ENCODE measurements at places on chromosomes 3 and 15.

DNA sequence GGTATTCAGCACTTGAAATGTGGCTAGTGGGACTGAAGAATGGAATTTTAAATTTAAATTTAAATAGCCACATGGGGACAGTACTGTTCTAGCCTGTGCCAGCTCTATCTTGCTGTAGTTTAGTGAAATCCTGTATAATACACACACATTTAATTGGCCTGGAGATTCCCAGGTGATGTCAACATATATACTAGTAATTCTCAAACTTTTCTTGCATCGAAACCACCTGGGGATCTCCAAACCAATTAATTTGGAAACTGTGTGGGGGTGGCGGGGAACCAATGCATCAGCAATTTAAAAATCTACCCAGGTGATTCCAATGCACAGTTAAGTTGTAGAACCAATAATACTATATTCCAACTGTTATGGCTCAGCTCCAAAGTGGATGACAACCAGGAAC, 228.9 kb upstream of the MRPL3 start:
- no peak for DNase-seq

DNA sequence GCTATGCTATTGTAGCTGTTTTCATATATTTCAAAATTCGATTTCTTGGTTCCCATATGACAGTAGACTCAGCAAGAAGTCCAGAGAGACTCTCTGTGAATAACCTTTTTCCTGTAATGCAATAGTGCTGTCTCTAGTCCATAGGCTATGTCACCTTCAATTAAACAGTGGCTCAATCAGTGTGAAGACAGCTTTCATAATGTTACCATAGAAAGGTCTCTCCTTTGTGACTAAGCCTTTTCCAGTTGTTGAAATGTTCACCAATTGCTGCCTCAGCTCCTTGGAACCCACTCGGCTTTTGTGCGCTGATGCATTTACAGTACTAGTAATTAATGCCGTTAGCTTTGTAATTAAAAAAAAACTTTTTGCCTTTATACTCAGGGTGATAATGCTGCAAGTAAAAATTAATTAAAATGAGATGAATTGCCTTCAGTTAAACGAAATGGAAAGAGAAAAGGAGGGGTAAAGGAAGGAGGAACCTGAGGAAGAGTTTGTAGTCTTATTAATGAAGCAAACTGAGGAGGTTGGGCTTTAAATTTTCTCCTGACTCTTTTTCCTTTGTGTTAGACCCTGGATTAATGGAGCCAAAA, 214.8 kb downstream of the LSAMP start:
- no peak for DNase-seq

GRCh38 chr3:137987723-137988122, 22.2 kb upstream of the CLDN18 start:
- DNase-seq: no peak

GRCh38 chr15:95929232-95929846, 401.2 kb upstream of the NR2F2 start:
- peak; percentile 15 for DNase-seq

- DNase-seq: no peak
These were observed 47.8 kb downstream of the IQGAP1 start for GRCh38 chr15:90435652-90436337.

DNA sequence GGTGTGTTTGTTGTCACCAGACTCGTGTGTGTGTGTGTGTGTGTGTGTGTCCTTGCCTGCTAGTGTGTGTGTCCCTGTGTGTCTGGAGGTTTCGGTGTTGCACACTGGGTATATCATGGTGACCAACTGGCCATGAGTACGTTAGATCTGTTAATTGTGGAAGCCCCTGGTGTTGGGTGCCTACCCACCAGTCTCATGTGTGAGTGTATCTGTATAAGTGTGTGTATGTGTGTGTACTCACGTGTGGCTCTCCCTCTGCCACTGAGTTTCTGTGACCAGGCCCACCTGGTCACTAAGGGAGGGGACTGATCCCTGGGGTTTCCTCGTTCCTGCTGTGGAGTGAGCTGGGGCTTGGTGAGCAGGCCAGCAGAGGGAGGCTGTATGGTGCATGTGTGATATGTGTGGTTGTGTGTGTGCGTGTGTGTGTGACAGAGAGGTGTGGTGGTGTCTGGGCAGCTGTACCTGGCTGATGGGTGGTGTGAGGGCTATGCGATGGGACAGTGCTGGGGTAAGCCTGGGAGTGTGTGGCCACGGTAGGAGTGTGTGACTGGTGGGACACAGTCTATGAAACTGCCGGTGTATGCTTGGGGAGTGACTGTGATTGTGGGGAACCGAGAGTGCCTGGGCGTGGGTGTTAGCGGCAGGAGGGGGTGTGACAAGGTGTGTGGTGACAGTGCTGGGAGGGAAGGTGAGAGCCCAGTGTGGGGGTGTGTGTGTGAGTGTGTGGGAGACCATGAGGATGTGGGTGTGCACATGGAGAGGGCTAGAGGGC, 1.8 kb downstream of the PRKCD start:
- no peak for DNase-seq

DNA sequence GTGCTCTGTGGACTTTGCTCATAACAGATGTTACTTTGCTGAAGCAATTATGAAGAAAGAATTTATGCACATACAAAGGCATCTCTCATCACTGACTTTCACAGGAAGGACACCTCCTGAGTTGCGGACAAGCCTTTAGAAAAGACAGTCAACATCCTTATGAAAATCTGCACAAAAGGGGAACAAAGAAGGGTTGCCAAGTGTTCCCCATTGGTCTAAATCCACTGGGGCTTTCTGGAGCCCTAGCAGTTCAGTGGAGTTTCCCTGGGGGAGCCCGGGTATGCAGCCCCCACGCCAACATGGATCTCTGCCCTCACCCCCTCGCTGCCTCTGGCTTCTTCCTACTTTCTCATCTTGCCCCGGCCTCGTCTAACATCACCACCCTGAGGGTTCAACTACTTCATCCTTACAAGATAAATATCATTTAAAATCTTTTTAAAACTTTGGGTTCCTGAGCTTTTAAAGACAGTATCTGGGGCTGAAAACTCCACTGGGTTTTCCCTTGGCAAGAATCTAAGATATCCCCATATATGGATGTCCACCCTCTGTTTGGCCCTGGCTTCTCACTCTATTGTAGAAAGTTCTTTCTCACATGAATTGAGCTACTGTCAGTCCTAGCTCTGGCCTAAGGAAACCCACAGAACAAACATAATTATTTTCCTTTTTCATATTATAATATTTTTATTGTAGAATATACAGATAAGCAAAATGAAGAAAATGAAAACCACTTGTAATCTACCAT, 207.9 kb upstream of the RGMA start:
- DNase-seq: no peak

DNA sequence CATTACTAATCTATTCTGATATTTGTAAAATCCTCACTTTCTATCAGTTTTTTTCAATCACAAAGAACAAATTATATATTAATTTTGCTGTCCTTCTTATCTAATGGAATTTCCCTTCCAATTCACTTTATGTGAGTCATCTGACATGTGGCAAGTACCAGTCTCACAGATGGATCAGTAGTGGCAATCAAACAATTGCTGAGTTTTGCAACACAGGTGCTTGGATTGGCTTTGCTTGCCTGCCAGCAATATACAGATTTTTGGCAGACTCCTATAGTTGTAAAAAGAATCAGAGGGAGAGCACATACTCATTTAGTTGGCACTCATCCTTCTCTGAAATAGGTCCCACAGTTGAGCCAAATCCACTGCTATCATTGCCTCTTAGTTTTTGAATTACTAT, 83.7 kb downstream of the BCHE start:
- DNase-seq: no peak

DNA sequence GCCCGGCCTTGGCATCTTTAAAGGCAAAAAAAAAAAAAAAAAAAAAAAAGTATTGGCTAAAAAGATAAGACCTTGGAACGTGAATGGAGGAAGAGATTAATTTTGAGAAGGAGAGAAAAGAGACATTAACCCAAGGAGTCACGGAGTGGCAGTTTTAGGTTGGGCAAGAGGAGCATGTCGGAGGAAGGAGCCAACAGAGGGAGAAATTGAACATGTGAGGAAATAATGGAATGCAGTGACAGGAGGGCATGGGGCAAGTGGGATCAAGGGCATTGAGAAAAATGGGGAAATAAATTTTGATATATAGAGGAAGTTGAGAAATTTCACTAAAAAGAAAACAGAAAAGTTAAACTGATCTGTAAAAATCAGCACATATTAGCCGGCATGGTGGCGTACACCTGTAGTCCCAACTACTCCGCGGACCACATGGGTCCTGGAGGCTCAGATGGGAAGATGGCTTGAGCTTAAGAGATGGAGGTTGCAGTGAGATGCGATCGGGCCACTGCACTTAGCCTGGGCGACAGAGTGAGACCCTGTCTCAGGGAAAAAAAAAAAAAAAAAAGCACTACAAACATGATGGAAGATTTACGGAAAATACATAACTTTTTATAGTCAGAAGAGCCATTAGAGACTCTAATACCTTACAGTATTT, 1.2 kb downstream of the HAUS2 start:
- no peak for DNase-seq

DNA sequence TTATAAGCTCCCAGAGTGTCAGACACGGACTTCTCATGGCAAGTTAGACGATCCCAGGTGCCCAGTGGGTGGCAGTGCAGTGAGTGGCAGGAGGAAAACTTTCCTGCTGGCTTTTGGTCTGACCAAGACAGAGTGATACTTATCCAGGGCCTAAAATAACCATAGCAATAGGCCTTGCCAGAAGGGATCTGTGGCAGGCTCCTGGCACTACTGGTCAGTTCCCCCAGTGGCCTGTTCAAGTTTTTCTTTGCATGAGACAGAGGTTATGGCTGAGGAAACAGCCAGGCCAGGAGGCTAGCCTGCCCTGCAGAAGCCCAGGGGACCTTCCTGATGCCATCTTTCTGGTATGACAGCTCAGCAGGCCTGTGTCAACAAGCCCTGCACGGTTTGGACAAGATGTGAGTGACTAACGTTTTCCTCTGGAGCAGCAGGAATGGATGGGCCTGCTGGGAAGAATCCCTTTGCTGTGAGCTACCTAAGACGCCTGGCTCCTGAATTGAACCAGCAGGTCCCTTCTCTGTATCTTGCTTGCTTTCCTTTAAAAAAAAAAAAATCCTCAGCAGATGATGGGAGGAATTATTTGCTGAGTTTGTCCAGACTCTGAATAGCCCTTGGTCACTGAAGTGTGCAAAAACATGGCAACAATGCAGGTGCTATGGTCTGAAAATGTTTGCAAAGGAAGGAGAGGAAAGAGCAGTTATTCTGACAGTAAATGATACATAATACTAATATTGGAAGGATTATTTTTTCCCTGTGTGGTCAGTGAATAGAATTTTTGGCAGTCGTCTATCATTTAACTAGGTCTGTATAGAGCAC, 18.0 kb downstream of the SCG5 start:
- no peak for DNase-seq

DNA sequence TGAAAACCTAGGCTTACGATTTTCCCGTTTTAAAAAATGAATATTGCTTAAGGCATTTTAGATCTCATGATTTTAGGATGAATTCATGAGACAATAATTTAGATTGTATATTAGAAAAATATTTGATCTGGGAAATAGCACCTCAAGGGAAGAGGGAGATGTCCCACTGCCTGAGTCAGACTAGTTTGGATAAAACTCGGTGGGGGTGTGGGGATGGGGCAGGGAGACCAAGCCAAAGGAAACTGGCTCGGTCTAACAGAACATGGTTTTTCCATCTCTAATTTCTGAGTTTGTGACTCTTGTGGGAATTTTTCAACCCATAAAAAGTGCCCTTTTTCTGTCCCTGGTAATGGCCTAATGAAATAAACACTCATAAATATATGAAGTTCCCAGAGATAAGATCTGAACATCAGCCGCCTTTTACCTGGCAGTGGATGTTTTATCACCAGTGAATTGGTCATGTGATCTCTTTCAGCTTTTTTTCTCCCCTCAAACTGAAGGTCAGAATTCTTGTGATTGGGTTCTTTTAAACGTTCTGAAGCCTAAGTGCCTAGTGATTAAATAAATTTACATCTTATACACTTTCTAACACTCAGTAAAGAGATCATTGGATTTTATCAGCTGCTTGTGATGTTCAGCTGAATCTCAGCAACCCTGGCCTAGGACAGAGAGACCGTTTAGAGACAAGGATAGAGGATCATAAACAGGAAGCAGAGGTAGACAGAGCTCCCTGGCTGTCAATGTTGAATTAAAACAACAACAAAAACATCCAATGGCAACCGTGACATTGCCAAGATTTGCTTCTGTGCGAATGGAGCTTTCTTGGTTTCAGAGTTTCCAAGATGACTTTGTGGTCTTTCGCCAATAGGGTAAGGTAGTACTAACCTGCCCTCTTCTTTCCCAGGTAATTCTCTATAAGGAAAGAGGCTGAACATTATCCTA, 1038.2 kb downstream of the MCTP2 start:
- DNase-seq: no peak

DNA sequence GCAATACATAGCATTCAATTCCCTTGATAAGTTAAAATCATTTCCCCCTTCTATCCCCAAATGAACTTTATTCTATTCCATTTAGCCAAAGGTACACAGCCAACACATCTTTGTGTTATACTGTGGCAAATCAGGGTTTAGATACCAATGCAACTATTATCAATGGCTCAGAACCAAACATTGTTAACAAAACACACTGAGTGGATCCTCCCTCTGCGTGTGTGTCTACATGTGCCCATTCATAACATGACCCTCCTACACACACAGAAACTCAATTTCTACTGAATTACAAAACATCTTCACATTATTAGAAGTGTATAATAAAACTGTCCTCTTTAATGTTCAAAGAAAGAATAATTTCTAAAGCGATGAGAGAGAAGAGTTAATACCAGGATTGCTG, 1.3 kb downstream of the TTBK2 start:
- no peak for DNase-seq

DNA sequence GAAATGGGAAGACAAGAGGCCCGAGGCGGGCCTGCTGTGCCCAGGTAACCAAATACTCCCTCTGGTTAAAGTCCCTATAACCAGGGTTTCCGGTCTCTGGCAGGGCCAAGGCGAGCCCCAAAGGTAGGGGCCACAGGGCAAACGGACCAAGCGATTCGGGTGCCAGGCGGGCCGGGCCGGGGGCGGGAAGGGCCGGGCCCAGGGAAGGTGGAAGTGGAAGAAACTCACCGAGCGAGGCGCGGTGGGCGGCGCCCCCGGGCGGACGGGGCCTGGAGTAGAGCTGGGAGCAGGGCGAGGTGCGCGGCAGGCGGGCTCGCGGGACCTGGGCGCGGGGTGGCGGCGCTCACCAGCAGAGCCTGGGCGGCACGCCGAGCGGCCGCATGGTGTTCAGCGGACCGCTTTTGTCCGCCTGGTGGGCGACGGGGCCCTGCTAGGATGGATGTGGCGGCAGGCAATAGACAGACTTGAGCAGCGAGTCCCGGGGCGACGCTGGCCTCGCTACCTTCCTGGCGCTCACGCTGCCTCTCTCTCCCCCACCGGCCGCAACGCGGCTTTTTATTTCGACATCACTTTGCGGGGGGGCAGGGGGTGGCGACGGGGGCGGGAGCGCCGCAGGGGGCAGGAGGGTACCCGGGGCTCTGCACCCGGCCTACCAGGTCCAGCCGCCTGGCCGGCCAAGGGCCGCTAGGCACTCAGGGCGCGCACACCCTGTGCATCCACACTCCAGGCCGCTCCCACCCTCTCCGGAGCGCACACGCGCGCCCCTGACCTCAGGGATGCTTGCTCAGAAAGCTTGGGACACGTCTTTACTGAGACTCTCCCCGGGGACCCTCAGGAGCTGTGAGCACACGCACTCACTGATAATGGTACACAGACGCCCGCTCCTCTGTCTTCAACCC, at the start of gene GATA2:
Gene GATA2 (minus strand): TSS at position 531 of the 899 bp plus-strand sequence. CDS start 6,170 bp downstream, outside the sequence.
- no peak for DNase-seq

- DNase-seq: no peak
These were observed 168.8 kb upstream of the TLE3 start for GRCh38 chr15:70266412-70267121.

GRCh38 chr3:52128118-52128683, 26.0 kb downstream of the POC1A start:
- DNase-seq: peak; percentile 15

GRCh38 chr3:23481616-23482278, 278.6 kb downstream of the UBE2E2 start:
- no peak for DNase-seq

- DNase-seq: no peak
These were observed 50.0 kb downstream of the AMOTL2 start for GRCh38 chr3:134323966-134324962.
